ENCODE measurements at places on chromosomes 6 and 20.
A peak's percentile ranks its signal among the peaks of the same experiment; 100 is the strongest.

GRCh38 chr20:5596401-5597193 lies 153.6 kb upstream of the SHLD1 start:
- DNase-seq: no peak

DNA sequence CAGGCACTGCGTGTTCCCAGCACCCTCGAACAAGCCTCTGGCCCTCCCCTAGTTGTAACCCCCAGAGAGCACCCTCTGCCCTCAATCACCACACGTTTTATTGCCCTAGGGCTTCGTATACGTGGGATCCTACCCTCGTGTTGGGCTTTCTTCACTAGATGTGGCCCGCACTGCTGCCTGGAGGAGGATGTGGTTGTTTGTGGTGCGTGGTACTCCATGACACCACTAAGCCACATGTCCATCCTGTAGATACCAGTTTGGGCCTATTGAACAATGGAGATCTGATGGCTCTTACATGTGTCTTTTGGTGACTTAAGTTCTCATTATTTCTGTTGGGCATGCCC lies 17.0 kb downstream of the SLC2A4RG start:
- no peak for DNase-seq

DNA sequence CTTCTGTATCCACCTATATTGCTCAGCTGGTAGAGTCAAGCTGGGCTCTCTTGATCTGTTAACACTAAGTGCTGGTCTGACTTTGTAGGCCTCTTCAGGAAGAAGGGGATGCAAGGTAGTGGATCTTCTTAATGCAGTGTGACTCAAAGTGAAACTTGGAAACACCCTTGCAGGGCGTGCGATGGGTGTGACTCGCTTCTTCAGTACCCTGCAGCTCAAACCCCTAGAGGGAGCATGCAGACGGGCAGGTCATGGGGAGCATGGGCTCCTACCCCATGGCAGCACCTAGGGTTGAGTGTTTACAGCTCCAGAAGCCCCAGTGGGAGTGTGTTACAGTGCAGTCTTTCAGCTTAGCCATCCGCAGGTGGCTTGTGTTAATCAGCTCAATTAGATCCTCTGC lies 757 bp upstream of the SAMD3 start:
- DNase-seq: no peak

DNA sequence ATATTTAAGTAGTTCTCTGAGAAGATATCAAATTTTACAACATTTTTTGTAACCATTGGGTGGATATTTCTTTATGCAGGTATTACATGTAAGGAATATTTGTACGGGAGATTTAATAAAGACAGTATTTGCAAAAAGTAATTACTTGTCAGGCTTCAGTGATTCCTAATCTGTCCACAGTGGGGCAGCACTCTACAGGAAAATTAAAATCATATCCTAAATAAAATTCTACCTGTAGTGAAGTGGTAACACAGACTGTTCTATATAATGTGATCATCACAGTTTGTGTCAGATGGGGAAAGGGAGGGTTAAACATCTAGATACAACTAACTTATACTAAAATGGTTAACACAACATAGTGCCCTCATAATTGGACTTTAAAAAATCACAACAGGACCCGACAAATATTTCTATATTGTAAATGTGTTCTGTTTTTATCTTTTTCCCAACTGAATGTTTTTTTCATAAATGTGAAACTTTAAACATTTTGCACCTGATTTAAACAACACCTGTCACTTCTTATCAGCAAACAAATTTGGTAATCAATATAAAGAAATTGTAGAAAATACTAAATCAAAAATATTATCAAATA lies 145.6 kb upstream of the MANEA start:
- peak; percentile 61 for DNase-seq

GRCh38 chr20:59356662-59357165 lies 56.3 kb downstream of the EDN3 start:
- DNase-seq: no peak

- DNase-seq: no peak
Observed at GRCh38 chr6:113857556-113858479, 673 bp downstream of the MARCKS start.

DNA sequence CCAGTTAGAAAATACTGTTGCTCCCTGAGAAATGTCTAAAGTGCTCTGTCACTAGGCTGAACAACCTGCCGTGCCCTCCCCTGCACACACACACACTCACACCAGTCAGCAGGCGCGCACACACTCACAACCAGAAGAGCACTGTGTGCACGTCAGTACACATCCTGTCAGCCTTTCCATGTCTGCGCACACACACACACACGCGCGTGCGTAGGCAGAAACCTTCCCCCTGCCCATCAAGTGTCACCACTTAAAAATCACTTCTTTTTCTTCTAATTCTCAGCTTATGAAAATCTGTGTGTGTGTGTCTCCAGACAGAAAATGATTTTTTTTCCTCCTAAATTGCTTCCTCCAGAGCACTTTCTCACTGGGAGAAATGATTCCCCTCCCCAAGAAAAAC lies 100.3 kb downstream of the EDN3 start:
- DNase-seq: no peak

GRCh38 chr6:36277946-36278470 lies 8.1 kb downstream of the PNPLA1 start:
- DNase-seq: no peak

DNA sequence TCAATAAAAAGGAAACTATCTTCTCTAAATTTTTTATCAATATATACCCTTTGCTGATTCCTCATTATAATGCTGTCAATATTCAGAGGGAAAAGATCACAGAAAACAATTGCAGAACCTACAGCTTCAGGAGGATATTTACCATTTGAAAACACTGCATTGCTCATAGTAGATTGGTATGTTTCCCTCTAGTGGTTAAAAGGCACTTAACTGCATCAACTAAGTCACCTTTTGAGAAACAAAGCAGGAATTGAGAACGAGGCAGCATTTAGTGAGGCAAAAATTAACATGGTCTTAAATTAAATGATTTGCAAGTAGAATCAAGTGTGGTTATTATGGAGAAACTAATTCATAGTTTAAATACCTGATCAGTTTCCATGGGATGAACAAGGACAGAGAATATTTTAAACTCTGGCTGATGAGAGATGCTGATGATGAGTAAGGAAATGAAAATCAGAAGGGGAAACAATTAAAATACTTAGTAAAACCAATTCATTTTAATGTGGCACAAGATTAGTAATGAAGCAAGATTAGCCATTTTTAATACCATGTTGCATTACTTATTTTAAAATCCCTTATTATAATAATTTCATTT lies 642.1 kb downstream of the EPHA7 start:
- DNase-seq: peak; percentile 63
